Caco-2 (cell line): ENCODE measurements at places on chromosomes 5 and 9. TPM values are rescaled to one million over a fixed set of nuclear protein-coding genes. Genes with fewer than 3 reads are reported as not detected.

TLR4 gene
- not detected in 2 replicates for total RNA-seq

NTRK2 gene
- total RNA-seq = not detected in 2 replicates

GRCh38 chr5:132011622-132012343, at the start of gene ACSL6:
Gene ACSL6, minus strand, starts transcription at chr5:132011658. Its CDS starts 105 bp downstream, at chr5:132011553.
- H3K4me1 ChIP-seq = no peaks in the 10 kb centered on the region
- H3K27me3 ChIP-seq = no peaks in the 10 kb centered on the region; the same call in none of the 2 replicates
- peak; percentile 37 for DNase-seq
- peak within 1 kb of the TSS; percentile 55 for H3K4me3 ChIP-seq
- H3K27ac ChIP-seq = no peak within 1 kb of the TSS
- no peaks in the 10 kb centered on the region for H3K36me3 ChIP-seq

DNA sequence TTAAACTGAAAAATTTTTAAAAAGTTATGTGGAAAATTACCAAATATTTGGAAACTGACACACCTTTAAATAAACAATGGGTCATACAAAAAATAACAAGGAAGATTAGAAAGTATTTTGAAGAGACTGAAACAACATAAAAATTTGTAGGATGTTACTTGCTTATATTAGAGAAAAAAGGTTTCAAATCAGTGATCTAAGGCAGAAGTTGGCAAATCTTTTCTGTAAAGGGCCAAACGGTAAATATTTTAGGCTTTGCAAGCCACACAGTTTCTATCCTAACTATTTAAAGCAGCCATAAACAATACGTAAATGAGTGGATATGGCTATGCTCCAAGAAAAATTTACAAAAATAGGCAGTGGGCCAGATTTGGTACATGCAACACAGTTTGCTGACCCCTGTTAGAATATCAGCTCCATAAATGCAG, 81.3 kb downstream of the OXCT1 start:
- H3K4me3 ChIP-seq = no peak overlapping the region
- peaks cover 3% of the 10 kb centered on the region; the same call in 1 of the 2 replicates for H3K4me1 ChIP-seq
- H3K27ac ChIP-seq = no peak overlapping the region

HRH2 gene
- not detected in 2 replicates for total RNA-seq

DNA sequence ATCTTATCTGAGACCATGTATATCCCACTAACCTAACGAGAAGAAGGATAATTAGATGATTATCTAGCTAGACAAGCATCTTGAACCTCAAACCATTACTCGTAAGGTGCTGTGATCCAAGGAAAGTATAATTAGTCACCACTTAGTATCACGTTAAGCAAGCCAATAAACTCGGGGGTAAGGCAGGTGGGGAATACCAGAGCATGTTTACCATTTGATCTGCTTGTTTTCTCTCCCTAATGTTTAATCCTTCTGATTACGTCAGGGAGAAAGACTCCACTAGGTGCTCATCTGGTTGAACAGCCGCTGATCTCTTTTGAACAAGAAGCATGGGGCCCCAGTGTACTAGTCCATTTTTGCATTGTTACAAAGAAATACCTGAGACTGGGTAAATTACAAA, 69.9 kb upstream of the SLC1A1 start:
- no peak overlapping the region for H3K4me3 ChIP-seq
- H3K36me3 ChIP-seq = no peaks in the 10 kb centered on the region
- H3K27me3 ChIP-seq = no peaks in the 10 kb centered on the region
- H3K4me1 ChIP-seq = peaks cover 55% of the 10 kb centered on the region
- H3K27ac ChIP-seq = no peak overlapping the region

DNA sequence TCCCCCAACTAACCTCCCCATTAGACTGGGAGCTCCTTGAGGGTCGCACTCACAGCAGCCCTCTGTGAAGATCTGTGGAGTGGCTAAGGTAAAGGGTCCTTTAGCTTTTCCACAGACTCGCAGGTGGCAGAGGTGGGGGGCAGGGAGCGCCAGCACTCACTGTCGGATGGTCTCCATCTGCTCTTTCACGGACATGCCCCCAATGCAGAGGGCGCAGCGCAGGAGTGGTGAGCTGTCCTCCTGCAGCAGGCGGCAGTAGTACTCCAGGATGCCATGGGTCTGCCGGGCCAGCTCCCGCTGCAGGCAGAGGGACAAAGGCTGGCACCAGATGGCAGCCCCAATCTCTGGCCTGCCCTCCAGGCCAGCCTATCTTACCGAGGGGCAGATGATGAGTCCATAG, 2.2 kb downstream of the DDX41 start:
- no peak for DNase-seq
- peaks cover 13% of the 10 kb centered on the region for H3K36me3 ChIP-seq
- H3K27ac ChIP-seq = no peak overlapping the region

- H3K36me3 ChIP-seq = no peaks in the 10 kb centered on the region
- H3K4me3 ChIP-seq = no peak overlapping the region
- H3K27me3 ChIP-seq = no peaks in the 10 kb centered on the region
- no peak for DNase-seq
- H3K27ac ChIP-seq = no peak overlapping the region
- H3K4me1 ChIP-seq = no peaks in the 10 kb centered on the region
These were observed 57.2 kb downstream of the ITGA1 start for GRCh38 chr5:52844885-52845284.

PRSS3 gene
- total RNA-seq = 33.8 and 36.8 TPM in 2 replicates

TAF11L5 gene
- not detected in 2 replicates for total RNA-seq

IL7R gene
- total RNA-seq = not detected in 2 replicates

GRCh38 chr5:115809946-115810345, 6.5 kb downstream of the CDO1 start:
- no peaks in the 10 kb centered on the region for H3K27me3 ChIP-seq
- H3K27ac ChIP-seq = no peak overlapping the region
- peaks cover 28% of the 10 kb centered on the region for H3K4me1 ChIP-seq
- H3K36me3 ChIP-seq = no peaks in the 10 kb centered on the region
- no peak for DNase-seq

FOXD4L5 gene
- 0.25 and 0.42 TPM in 2 replicates for total RNA-seq

DNA sequence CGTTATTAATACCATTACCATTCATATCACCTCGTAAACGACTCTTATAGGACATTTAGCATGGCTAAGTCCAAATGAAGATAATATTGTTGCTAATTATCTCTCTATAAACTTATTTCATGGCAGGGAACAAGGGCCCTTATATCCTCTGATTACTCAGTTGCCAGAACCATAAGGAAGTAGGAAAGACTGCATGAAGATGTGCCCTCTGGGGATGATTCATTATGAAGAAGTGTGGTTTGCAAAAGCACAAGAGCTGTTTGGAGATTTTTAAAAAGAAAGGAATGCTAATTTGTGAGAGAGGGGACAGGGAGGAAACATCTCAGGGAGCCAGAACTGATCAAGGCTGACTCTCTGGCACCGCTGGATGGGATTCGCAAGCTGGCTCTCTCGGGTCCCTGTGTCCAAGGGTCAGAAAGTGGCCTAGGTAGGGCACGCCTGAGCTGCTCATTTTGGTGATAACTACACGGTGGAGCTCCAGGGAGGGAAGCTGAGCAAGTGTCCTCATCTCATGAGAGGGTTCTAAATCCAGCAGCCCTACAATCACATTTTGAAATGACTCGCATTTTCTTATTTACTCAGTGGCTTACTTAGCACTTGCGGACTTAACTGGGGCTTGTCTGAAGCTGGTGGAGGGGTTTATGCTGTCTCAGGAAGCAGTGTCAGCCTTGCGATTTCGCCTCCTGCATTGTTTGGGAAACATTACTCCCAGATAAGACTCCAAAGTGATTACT, 136.8 kb downstream of the C5orf15 start:
- no peak overlapping the region for H3K27ac ChIP-seq
- no peaks in the 10 kb centered on the region for H3K27me3 ChIP-seq
- H3K4me1 ChIP-seq = no peaks in the 10 kb centered on the region

DNA sequence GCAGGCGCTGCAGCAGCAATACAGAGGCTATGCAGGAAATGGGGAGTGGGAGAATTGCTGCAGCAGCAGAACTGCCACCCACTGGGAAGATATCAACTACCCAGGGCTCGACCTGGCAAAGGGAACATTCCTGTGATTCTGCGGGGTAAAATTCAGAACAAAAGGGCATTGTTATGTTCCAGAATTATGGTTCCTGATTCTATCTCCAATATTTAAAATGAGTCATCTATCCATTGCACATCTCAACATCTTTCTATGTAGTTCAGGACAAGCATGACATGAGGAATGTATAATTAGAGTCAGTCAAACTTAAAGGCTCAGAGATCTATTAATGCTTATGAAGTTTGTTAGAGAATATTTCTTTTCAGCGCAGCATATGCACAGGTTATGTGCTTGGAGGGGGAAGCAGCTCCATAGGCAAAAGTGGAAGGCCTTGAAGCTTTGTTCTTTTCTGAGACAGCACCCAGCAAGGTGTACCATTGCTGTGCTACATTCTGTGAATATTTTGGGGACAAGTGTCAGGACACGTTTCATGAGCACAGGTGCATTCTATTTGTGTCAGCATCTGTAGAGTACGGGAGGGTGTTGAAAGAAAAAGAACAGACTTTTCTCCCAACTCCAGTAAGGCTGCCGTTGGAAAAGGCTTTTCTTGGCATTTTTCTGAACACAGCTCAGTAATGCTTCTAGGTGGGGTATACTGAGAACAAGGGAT, 395.6 kb upstream of the MPDZ start:
- DNase-seq = no peak
- H3K36me3 ChIP-seq = no peaks in the 10 kb centered on the region
- no peaks in the 10 kb centered on the region for H3K27me3 ChIP-seq
- no peak overlapping the region for H3K27ac ChIP-seq

DNA sequence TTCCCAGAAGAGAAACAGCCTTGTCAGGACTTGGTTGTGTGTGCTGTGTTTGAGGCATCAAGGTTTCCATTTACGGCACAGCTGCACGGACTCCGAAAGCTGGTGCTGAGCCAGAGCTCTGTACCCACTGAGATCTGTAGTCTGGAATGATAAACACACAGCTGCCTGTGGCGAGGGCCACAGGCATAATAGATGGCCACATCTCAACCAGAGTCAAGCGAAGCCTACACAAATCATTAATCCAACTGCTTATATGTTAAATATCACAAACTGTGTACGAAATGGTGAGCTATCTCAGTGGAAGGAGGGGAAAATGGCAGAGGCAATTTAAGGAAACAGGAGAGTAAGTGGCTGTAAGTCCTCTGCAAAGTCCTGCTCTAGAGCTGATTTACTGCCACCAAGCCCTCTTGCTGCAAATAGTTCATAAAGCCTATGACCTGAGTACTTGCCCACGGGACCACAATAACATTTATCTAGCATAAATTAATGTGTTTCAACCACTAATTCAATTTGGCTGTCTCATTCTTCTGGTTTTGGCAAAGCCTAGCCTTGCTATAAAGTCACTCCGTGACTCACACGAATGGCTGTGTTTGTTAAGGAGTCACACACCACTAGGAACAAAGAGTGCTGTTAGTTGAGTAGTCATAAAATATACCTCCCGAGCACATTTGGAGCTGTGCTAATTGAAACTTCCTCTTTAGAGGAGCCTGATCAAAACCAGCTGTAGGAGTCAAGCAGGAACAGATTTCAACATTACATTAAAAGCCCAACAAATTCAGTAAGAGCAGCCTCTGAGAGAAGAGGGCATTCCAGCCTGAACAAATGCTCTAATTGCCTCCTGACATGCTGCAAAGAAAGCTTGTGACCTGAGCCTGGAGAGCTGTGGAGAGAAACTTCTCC, 738.6 kb upstream of the ZNF608 start:
- no peaks in the 10 kb centered on the region for H3K27me3 ChIP-seq
- H3K4me3 ChIP-seq = no peak overlapping the region
- H3K27ac ChIP-seq = no peak overlapping the region
- no peaks in the 10 kb centered on the region for H3K36me3 ChIP-seq

GRCh38 chr5:92769978-92770377, 811.0 kb downstream of the NR2F1-AS1 start:
- no peak overlapping the region for H3K27ac ChIP-seq
- peaks cover 13% of the 10 kb centered on the region for H3K4me1 ChIP-seq
- H3K4me3 ChIP-seq = no peak overlapping the region

DNA sequence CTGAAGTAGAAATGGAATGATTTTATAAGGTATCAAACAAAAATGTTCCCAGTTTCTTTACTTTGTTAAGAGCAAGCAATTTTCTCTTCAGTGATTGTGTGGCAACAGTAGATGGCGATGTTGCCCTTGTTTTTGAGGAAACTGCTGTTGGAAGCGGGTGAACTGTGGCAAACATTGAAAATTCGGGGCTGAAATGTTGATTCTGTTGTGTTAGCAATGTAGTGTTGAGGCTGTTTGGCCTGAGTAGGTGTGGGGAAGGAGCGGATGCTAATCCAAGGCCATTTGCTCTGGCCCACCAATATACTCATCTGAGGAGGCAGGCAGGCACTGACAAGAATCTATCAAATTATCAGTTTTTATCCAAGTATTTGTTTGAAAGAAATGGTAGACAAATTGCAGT, 129.8 kb downstream of the SLC12A2 start:
- H3K4me3 ChIP-seq = no peak overlapping the region
- H3K27ac ChIP-seq = no peak overlapping the region
- H3K27me3 ChIP-seq = no peaks in the 10 kb centered on the region
- H3K36me3 ChIP-seq = no peaks in the 10 kb centered on the region
- H3K4me1 ChIP-seq = no peaks in the 10 kb centered on the region

DNA sequence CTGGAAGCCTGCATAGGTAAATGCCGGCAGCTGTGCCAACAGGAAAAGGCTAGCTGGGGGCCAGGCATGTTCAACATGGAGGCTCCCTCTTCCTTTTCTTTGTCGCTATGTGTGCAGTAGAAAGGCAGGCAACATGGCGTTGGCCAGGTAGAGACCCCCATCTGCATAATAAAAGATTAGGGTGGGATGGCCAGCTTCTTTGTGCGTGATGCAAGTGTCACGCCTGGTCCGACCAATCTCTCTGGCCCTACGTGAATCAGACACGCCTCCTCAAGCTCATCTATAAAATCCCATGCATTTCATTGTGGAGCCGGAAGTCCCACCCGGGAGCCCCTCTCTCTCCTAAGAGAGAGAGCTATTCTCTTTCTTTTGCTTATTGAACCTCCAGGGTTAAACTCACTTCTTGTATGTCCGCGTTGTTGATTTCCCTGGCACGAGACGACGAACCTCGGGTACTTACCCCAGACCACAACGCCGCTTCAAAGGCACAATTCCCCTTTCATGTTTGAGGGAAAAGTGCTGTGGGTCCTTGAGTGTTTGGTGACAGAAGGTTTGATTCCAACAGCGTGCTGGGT, 25.0 kb upstream of the C5orf47 start:
- no peaks in the 10 kb centered on the region for H3K27me3 ChIP-seq
- no peaks in the 10 kb centered on the region for H3K36me3 ChIP-seq
- no peak for DNase-seq
- no peak overlapping the region for H3K4me3 ChIP-seq
- no peak overlapping the region for H3K27ac ChIP-seq

OLFML2A gene
- total RNA-seq = 1.1 and 1.2 TPM in 2 replicates

PCDHGB6 gene
- total RNA-seq = 2.5 and 2.8 TPM in 2 replicates

CCNJL gene
- total RNA-seq = 16.5 and 17.4 TPM in 2 replicates

- no peak for DNase-seq
- H3K4me3 ChIP-seq = no peak overlapping the region
- H3K36me3 ChIP-seq = no peaks in the 10 kb centered on the region
- H3K27me3 ChIP-seq = no peaks in the 10 kb centered on the region
- H3K4me1 ChIP-seq = no peaks in the 10 kb centered on the region
- H3K27ac ChIP-seq = no peak overlapping the region
These were observed 84.4 kb downstream of the CDH18 start for GRCh38 chr5:19903611-19904010.

CCDC192 gene
- not detected in 2 replicates for total RNA-seq

GRCh38 chr5:162410365-162410764, 342.8 kb downstream of the GABRG2 start:
- no peaks in the 10 kb centered on the region for H3K36me3 ChIP-seq
- no peaks in the 10 kb centered on the region for H3K27me3 ChIP-seq
- no peak overlapping the region for H3K4me3 ChIP-seq
- no peak for DNase-seq
- no peak overlapping the region for H3K27ac ChIP-seq

- no peaks in the 10 kb centered on the region for H3K27me3 ChIP-seq
- peaks cover 4% of the 10 kb centered on the region; the same call in 1 of the 2 replicates for H3K4me1 ChIP-seq
- DNase-seq = no peak
- H3K4me3 ChIP-seq = no peak overlapping the region
- no peaks in the 10 kb centered on the region for H3K36me3 ChIP-seq
These were observed 42.8 kb upstream of the PDE8B start for GRCh38 chr5:77167695-77168121.
